Prostate gland (tissue), 2 donors: ENCODE measurements at places on chromosomes 2 and 18. TPM values are rescaled to one million over a fixed set of nuclear protein-coding genes. Genes with fewer than 3 reads are reported as not detected.

The KYNU gene
- total RNA-seq = 1.1 TPM

The MOGAT1 gene
- total RNA-seq = not detected

The DUSP19 gene
- 2.5 TPM for total RNA-seq

The MAP4K4 gene
- 107 TPM for total RNA-seq

The ESPNL gene
- total RNA-seq = 0.68 TPM

The ATP6V1B1 gene
- not detected for total RNA-seq

- H3K27me3 ChIP-seq = no peaks in the 10 kb centered on the region
- no peak for DNase-seq
- no peak overlapping the region for H3K4me3 ChIP-seq
- no peak overlapping the region for H3K27ac ChIP-seq
- no peaks in the 10 kb centered on the region for H3K36me3 ChIP-seq
- H3K4me1 ChIP-seq = no peaks in the 10 kb centered on the region
Observed at GRCh38 chr2:862731-863466, 87.8 kb upstream of the SNTG2 start.

GRCh38 chr18:32812342-32812741 lies 39.5 kb upstream of the KLHL14 start:
- no peak overlapping the region for H3K27ac ChIP-seq
- no peaks in the 10 kb centered on the region for H3K36me3 ChIP-seq
- no peak for DNase-seq
- H3K4me3 ChIP-seq = no peak overlapping the region

DNA sequence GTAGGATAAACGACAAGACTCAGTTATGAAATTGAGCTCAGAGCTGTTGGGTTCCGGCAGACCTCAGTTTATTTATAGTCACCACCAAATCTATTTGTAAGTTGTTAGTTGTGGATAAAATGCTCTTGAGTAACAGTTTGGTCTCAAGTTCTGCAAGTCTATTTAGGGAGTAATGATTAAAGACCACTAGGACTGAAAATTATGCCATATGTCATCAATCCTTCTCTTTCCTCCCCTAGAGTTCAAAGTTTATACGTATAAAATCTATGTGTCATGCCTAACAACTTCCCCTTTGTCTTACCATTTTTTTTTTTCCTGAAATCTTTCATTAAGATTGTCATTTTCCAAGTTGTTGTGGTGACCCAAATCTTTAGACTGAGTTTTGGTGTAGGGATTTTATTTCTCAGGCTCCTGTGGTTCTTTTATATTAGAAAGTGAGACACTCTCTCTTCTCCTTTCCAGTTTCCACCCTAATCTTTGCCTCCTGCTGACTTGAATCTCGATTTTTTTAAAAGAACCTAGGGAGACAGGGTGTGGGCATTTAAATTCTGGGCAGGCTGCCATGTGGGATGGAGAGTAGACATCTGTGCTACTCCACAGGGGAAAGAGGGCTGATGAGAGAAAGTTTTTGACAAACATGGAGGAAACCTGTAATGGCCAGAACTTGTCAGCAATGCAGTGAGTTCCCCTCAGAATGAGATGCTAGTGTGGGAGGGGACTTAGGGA lies 51.0 kb downstream of the LAMA3 start:
- DNase-seq = no peak
- H3K4me1 ChIP-seq = no peaks in the 10 kb centered on the region
- no peak overlapping the region for H3K27ac ChIP-seq
- no peaks in the 10 kb centered on the region for H3K36me3 ChIP-seq
- no peak overlapping the region for H3K4me3 ChIP-seq

DNA sequence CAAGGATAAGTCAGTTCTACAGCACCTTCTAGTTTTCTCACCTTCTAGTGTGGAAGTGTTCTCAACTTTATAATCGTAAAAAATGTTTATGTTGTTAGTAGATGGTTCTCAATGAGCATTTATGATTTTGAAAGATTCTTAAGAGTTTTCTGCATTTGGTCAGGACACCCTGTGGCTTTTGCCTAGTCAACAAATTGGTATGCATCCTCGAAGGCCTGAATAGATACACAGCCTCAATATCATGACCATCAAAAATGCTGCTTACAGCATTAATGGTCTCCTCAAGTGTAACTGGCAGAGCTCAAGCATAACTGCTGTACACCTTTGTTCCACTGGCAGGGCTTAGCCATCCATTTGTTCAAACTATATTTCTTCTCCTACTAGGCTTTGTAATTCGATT lies 96.7 kb downstream of the CRACDL start:
- no peak overlapping the region for H3K4me3 ChIP-seq
- no peaks in the 10 kb centered on the region for H3K36me3 ChIP-seq
- no peak for DNase-seq
